ENCODE measurements at places on chromosomes 11 and 22.

DNA sequence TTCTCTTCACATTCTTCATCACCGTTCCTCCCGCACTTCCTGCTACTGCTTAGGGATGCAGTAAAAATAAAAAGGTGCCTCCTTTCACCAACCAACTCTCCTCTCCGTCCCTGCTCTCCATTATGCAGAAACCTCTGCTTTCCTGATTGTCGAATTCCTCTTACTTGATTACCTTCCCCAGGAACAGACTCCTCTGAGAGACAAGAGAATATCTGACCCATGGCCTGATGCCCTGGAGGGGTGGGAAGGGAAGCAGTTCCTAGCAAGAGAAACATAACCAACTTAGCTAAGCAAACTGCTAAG is 80.9 kb downstream of the TRIM29 start:
- no peak for DNase-seq

DNA sequence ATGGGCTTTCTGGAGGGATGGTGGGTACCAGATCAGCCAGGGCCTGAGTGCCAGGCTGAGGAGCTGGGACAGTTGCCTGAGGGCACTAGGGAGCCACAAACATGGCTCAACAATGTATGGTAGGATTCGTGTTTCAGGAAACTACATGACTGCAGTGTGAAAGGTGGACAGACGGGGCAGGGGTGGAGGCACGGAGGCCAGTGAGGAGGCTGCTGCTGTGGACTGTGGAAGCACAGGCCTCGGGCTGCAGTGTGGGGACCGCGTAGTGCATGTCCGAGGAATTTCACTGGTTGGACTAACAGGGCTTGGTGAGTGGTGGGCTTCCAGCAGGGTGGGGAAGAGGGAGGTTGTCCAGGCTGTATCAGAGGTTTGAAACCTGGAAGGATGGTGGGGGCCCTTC is 7.8 kb downstream of the P2RY2 start:
- DNase-seq: no peak

DNA sequence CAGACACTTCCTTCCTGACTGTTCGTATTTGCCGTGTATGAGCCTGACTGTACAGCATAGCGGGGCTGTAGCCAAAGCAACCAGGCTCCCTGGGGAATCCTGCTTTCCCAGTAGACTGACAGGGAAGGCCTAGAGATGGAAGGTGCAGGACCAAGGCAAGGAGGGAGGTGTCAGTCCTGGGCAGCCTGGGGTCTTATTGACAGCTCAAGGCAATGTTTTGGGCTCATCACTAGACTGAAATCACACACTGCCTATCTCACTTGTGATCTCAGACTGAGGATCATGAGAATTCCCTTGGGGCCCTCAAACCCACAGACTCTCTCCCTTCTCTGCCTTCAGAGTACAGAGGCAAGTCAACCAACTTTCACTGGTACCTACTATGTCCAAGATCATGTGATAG is 346.8 kb upstream of the NARS2 start:
- DNase-seq: no peak

DNA sequence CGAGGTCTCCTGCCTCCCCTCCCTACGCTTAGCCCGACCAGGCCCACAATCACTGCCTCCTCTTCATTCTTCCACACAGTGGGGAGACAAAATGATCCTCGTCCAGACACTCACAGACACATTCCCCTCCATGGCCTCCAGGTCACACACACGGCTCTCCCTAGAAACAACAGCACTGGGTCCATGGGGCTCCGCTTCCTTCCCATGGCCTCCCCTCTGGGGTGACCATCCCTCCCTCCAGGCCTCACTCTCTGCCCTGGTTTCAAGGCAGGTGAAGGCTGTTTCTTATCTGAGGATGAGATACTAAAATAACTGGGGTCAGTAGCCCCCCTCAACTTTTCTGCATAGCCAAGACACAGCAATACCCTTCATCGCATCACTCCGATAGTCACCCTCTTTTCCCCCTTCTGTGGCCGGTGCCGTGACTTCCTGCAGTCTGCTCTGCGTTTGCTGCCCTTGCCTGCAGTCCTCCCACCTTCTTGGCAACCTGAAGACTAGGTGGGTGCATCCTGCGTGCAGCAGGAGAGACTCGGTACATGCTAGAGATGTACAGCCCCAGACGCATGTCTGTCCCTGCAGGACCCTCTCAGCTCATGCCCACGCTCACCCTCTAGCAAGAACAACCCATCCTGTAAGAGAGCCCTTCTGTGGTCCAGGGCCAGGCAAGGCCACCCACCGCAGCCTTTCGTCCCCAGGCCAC is 55.8 kb downstream of the CD6 start:
- no peak for DNase-seq

- DNase-seq: no peak
These were observed 46.8 kb downstream of the PAMR1 start for GRCh38 chr11:35478471-35479091.

GRCh38 chr11:132719684-132720083 is 812.6 kb downstream of the OPCML start:
- DNase-seq: no peak

GRCh38 chr22:30856741-30857502 is 111.7 kb downstream of the MORC2 start:
- DNase-seq: no peak

- DNase-seq: no peak
These were observed 16.7 kb downstream of the MB start for GRCh38 chr22:35600476-35600875.

- DNase-seq: no peak
These were observed 2.3 kb upstream of the C1QTNF6 start for GRCh38 chr22:37190262-37190780.

Measured in A172 (cell line).